ACHN (cell line): ENCODE measurements at places on chromosomes 11 and 22.

DNA sequence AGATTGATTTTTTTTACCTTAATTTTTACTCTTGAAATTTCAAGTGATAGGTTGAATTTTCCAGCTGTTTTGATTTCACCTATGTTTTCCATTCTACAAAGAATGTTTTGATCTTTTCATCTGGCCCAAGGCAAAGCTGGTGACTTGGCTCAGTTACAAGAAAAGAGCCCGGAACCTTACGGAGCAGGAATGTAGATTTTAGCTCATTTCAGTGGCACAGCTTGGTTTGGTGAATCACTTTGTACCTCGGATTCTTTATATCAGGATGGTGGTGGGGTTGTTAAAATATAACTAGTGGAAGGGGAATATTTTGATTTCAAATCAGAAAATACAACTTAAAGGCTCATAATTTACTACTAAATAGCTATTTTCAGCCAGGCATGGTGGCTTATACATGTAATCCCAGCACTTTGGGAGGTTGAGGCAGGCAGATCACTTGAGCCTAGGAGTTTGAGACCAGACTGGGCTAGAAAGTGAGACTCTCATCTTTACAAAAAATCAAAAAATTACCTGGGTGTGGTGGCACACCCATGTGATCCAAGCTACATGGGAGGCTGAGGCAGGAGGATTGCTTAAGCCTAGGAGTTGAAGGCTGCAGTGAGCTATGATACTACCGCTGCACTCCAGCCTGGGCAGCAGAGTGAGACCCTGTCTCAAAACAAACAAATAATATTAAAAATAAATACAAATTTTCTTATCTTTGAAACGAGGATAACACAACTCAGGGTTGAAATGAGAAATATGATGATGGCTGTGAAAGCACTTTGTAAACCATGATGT is 9.4 kb upstream of the GRIK4 start:
- DNase-seq: no peak

GRCh38 chr11:79397252-79397651 is 43.6 kb downstream of the TENM4 start:
- peak; percentile 28 for DNase-seq

- no peak for DNase-seq
Measured at GRCh38 chr22:48709453-48709852, 1118.2 kb downstream of the BRD1 start.

GRCh38 chr22:46237453-46238124 is 12.5 kb downstream of the CDPF1 start:
- DNase-seq: no peak

- no peak for DNase-seq
Measured at GRCh38 chr22:20133930-20134549, 2.4 kb downstream of the ZDHHC8 start.

GRCh38 chr11:72075109-72075508 is 5.2 kb downstream of the NUMA1 start:
- DNase-seq: peak; percentile 53
